T47D (cell line): ENCODE measurements at places on chromosomes 6 and 20.

GRCh38 chr6:14348389-14348788 lies 230.8 kb downstream of the CD83 start:
- DNase-seq, result no peak

GRCh38 chr6:62980724-62981123 lies 230.5 kb upstream of the FKBP1C start:
- no peak for DNase-seq

DNA sequence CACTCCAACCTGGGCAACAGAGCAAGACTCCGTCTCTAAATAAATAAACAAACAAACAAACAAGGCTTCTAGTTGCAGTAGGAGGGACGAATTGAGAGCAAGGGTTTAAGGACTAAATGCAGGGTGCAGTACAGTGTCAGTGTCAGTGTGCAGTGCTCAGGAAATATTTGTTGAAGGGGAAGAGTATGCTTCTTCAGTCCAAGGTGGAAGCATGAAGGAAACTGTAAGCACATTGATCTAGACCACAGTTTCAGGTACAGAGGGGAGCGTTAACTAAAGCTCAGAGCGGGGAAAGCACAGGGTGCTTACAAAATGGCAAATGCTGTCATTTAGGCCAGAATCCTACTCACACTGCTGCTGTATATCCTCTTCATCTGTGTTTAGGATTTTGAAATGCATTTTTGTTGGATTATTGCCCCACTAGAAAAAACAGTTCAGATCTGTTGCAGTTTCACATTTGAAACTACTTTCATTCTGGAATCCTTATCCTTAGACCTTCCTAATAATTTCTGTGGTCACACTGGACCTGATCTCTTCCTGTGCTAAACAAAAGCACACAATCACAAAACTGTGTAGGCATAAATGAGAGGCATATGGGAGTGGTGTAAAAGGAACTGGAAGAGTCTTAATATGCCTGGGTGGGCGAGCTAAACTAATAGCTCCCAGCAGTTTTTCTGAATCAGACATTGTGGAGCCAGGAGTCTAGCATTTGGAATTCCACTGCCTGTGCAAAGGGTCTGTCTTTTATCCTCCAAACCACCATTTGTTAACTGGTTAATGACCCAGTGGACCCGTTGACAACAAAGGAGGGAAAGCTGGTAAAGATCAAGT lies 41.4 kb downstream of the CBFA2T2 start:
- DNase-seq, result no peak

- DNase-seq, result no peak
Measured at GRCh38 chr6:156889986-156890385, 112.8 kb downstream of the ARID1B start.

- no peak for DNase-seq
Measured at GRCh38 chr6:26012061-26012460, 49.5 kb downstream of the TRIM38 start.

- no peak for DNase-seq
Measured at GRCh38 chr6:88115307-88115706, 50.8 kb downstream of the CNR1 start.

- DNase-seq, result no peak
Measured at GRCh38 chr20:9206486-9206885, 137.6 kb downstream of the PLCB4 start.
